ENCODE measurements at places on chromosomes 6 and 20. TPM values are rescaled to one million over a fixed set of nuclear protein-coding genes. Genes with fewer than 3 reads are reported as not detected.

GRCh38 chr6:11773013-11773412, 5.6 kb downstream of the ADTRP start:
- DNase-seq = no peak

DNA sequence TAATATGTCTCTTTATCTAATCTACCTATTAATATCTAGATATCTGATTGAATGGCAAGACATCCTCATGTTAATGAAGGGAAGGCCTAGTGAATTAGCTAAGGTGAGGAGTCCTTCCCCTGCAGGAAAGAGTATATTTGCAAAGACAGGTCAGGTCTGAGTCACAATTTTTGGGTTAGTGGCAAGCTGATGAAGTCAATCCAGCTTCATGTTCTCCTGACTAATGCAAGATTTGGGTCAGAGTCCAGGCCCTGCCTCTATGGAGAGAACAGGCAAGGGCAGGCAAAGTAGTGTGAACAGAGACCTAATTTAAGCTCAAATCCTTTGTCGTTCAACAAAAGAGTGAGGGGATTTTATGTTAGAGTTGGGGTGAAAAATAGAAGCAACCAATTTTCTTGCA, 496.7 kb downstream of the BMP2 start:
- no peak for DNase-seq

Gene EPHA7
- 12.1 TPM for polyA plus RNA-seq

Gene IL17A
- not detected for polyA plus RNA-seq

- DNase-seq = peak; percentile 97
These were observed at the start of gene HEY2 for GRCh38 chr6:125749173-125749864. Gene HEY2 (plus strand): TSS chr6:125749632. CDS start chr6:125749777, 145 bp downstream.

Data from muscle of leg (tissue), 16 donors.